ENCODE measurements at places on chromosomes 7 and 10.

DNA sequence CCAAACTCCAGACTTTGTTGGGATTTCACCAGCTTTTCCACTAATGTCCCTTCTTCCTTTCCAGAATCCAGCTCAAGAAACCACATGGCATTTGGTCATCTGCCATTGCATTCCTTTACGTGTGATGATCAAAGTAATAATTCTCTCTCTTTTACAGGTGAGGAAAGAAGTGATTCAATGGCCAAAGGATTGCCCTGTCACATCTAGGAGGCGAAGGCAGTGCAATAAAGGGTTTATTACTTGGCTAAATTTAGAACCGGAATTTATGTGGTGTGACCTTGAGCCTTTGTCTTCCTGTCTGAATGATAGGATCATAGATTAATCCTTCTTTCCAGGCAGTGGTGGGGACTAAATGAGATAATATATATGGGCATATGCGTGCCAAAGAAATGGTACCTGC, 58.3 kb upstream of the COBL start:
- DNase-seq, result no peak

DNA sequence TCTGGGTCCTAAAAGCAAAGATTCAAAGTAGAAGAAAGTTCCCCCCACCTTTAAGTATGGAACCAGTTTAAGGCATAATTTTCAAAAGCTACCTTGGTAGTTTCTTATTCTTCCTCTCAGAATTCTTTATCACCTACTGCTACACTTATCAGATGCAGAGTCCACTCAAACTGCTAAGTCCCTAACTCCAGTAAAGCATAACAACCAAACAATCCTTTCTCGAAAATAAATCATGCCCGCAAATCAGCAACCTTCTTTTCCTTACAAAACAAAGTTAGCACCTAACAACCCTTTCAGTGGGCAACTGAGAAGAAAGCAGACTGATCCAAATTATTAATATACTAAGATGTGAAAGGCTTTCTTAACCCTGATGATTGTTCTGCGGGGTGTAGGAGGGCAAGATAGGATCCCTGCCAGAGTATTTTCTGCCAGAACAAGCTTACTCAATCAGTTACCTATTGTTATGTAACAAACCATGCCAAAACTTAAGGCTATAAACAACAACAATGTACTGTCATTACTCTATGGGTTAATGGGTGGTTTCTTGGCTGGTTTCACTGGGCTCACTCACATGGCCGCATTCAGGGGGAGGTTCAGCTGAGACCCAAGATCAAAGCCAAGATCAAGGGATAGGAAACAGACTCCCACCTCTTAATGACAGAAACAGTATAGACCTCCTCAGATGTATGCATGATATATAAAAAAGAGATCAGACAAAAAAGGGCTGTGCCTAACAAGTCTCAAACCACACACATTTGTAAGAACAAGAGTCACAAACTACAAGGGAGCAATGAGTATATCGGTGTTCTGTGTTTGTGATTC, 42.0 kb downstream of the CCDC6 start:
- DNase-seq, result no peak

GRCh38 chr10:23439452-23439960, 631 bp downstream of the OTUD1 start:
- DNase-seq, result no peak

DNA sequence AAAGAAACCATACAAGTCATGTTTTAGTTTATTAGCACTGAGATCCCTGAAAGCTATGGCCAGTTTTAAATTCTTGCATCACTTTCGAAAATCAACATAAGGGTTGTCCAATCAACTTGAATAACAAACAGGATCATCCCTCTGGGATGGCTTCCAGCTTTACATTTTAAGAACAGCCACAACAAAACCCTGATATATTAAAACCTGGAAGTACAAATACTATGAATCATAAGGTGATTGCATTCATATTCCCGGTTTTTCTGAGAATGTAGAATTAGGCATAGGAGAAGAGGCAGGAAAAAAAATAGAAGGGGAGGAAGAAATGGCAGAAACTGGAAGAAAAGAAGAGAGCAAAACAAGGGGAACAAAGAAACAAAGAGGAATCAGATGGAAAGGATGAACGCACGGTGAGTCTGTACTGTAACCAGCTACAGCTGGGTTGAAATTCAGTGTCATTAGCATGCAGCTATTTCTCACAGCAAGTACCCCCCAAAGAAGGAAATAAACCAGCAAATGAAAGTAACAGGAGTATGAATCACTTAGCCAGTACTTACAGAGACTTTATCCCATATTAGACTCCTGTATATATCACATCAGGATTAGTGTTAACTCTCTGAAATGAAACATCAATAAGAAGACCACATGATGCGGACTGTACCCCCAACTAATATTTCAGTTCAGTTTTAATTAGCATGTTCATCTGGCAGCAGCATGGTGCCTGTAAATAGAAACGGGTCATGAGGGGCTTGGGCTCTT, 301.3 kb downstream of the RNLS start:
- peak; percentile 25 for DNase-seq

GRCh38 chr7:64879086-64879730, 23.9 kb upstream of the ZNF273 start:
- DNase-seq, result no peak

GRCh38 chr7:41185851-41186250, 517.0 kb downstream of the INHBA start:
- no peak for DNase-seq

- peak; percentile 91 for DNase-seq
Observed at GRCh38 chr7:132138817-132139216, 437.5 kb downstream of the PLXNA4 start.

GRCh38 chr10:43881657-43882056, 233.0 kb upstream of the ZNF32 start:
- DNase-seq, result no peak

- DNase-seq, result no peak
Observed at GRCh38 chr10:84685047-84685660, 356.8 kb downstream of the CCSER2 start.

GRCh38 chr10:23324351-23324750, 20.2 kb downstream of the C10orf67 start:
- DNase-seq, result no peak

DNA sequence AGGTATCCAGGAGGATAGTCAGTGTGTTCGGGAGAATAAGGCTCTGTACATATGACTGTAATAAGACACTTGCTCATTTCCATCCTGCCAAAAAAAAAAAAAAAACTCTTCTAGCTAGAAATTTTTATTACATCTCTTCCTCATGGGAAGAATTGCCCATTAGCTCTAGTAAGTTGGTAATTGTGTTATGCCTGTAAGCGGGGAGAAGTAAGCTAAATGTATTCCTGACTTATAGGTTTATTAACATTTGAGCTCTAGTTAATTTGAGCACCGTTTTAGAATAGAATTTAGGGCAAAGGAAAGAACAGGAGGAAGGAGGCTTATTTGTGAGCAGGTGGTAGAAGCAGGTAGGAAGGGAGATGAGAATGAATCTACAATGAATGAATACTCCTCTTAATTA, 1210.6 kb downstream of the SORCS1 start:
- no peak for DNase-seq

DNA sequence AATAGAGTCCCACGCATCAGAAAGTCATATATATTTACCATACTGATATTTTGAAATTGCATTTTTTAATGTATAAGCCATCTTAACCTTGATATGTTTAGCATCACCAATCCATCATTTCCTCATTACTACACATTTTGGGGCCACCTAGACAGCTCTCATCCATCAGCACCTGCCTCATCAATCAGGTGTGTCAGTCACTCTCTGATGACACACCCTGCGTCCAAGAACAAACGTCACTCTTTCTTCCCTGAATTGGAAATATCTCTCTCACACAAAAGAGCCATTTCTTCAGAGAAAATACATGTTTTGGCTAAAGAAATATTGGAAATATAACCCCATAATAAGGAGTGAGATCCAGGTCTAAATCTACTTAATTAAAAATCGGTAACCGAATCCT, 38.9 kb upstream of the RSU1 start:
- no peak for DNase-seq

- no peak for DNase-seq
Observed at GRCh38 chr7:19480383-19480782, 228.5 kb downstream of the POLR1F start.

GRCh38 chr7:100641463-100641859, at the start of gene TFR2:
TFR2 (minus strand) TSS chr7:100641552; CDS start chr7:100641509, 43 bp downstream.
- DNase-seq, result no peak

- DNase-seq, result peak; percentile 4
Observed at GRCh38 chr7:85829817-85830432, 643.1 kb upstream of the SEMA3D start.

- no peak for DNase-seq
Observed at GRCh38 chr10:111988646-111989045, 194.9 kb downstream of the GPAM start.

DNA sequence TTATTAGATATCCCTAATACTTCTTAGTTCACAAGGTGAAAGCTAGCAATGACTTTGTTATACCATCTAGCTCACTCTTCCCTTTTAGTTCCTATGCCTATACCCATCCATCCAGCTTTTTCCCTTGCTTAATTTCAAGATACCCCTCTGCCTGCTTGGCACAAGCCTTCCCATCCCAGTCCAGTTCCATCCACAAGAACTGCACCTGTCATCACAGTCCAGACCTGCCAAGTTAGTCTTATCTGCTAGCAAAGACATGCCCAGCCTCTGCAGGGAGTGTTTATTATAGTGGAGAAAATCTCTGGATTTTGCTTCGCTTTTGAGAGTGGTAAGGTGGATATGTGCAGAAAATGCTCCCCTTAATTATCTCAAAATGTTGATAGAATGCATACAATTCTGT, 158.2 kb downstream of the ST7 start:
- DNase-seq, result no peak

GRCh38 chr10:65423043-65423442, 1502.8 kb upstream of the LRRTM3 start:
- DNase-seq, result no peak

GRCh38 chr10:4450981-4451908, 374.8 kb upstream of the AKR1E2 start:
- DNase-seq, result peak; percentile 16

DNA sequence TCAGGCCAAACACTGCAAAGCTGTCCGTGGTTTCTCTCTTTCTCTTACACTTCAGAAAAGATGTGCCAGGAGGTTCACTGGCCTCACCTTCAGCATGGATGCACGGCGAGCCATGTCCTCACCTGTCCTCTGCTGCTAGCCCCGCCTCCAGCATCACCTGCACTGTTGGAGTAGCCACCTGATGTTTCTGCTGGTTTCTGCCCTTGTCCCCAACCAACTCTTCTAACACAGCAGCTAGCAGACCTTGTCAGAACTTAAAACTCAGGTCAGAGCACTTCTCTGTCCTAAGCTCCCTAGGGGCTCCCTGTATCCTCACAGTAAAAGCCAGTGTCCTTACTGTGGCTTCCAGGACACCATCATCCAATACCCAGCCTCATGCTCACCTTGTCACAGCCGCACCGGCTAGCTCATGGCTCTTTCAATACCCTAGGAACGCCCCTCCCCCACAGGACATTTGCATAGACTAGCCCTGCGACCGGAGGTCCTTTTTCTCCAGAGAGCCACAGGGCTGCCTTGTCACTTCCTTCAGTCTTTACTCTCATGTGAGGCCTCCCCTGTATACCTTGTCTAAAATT, 15.2 kb downstream of the PALD1 start:
- peak; percentile 78 for DNase-seq

DNA sequence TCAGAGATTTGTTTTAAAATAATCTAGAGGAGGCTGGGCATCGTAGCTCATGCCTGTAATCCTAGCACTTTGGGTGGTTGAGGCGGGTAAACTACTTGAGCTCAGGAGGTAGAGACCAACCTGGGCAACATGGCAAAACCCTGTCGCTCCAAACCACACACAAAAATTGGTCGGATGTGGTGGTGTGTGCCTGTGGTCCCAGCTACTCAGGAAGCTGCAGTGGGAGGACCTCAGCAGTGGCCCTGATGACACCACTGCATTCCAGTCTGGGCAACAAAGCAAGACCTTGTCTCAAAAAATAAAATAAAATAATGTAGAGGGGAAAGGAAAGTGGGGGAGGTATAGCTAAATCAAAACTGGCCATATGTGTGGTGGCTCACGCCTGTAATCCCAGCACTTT, 13.9 kb upstream of the PPP3CB start:
- DNase-seq, result no peak

GRCh38 chr7:101202603-101202918, 1.7 kb upstream of the MOGAT3 start:
- no peak for DNase-seq

DNA sequence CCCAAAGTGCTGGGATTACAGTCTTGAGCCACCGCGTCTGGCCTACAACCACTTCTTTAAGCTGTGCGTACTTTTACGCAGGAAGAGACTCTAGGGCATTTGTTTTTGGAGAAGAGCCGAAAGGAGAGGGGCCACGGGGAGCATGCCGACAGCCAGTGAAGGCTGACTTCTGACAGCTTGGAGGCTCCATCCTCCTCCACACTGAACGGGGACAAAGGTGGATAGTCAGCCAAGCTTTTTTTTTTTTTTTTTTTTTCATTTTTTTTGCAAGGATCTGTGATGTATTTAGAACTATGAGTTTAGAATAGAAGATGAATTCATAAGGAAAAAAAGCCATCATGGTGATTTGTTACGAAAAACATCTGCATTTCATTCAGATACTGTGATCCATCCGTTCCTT, 221.7 kb downstream of the ARHGAP21 start:
- DNase-seq, result no peak

- no peak for DNase-seq
Observed at GRCh38 chr7:1228545-1229201, 4.0 kb upstream of the UNCX start.

GRCh38 chr7:146131701-146132100, 15.1 kb downstream of the CNTNAP2 start:
- no peak for DNase-seq

DNA sequence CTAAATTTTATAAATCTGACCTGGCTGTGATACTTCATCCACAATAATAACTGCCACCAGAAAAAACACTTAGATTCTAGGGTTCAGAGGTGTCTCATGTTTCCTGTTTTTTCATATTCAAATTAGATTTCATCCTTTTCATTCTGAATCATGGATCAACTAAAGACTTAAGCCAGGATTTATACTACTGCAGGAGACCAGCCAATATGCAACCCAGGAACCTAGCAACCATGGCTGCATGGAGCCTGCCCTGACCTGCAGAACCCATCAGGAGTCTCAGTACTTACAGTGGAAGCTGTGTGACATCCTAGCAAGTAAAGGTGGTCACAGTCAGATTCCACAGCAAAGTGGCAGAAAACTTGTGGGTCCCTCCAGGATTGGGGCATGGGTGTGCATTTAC, 40.5 kb upstream of the RNF148 start:
- DNase-seq, result no peak

DNA sequence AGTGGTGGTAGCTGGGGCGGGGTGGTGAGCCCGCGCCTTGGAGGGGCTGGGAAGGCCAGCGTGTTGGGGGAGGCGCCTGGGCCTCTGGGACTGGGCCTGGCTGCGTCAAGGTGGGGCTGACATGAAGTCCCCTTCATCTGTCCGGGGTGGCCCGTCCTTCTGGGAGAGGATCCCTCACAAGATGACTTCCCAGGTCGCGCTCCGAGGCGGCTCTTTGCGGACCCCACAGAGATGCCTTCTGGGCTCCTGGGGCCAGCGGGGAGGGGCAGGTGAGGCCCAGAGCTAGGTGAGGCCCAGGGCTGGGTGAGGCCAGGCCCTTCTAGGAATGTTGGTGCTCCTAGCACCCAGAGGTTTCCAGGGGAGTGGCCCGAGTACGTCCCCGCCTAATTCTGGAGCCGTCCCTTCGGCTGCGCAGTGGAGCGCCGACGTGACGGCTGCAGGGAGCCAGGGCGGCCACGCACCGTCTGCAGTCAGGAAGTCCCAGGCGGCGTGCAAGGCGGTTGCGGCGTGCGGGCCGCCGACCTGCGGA, 58.2 kb upstream of the NUPR2 start:
- no peak for DNase-seq

Data from kidney capillary endothelial cell (primary cell).